Substantia nigra (tissue), 51 donors: ENCODE measurements at places on chromosomes 3 and 15.

- no peak for DNase-seq
Observed at GRCh38 chr3:15330031-15330596, 2.3 kb downstream of the SH3BP5 start.

DNA sequence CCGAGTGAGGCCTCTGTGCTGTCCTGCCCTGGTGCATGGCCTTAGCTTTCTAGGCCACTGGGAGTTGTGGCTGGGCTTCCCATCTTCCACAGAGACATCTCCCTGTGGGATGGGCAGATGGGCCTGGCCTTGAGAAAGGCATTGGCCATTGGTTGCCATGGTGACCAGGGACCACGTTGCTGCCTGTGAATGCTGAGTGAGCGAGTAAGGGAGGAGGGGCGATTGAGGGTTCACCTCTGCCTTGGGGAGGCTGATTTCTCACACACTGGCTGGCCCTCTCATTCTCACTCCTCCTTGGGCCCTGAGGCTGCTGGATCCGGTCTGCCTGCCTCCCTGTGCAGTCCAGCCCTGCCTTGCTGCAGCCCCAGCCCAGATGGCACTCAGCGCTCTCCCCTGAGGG is 26.4 kb upstream of the DOCK3 start:
- no peak for DNase-seq

DNA sequence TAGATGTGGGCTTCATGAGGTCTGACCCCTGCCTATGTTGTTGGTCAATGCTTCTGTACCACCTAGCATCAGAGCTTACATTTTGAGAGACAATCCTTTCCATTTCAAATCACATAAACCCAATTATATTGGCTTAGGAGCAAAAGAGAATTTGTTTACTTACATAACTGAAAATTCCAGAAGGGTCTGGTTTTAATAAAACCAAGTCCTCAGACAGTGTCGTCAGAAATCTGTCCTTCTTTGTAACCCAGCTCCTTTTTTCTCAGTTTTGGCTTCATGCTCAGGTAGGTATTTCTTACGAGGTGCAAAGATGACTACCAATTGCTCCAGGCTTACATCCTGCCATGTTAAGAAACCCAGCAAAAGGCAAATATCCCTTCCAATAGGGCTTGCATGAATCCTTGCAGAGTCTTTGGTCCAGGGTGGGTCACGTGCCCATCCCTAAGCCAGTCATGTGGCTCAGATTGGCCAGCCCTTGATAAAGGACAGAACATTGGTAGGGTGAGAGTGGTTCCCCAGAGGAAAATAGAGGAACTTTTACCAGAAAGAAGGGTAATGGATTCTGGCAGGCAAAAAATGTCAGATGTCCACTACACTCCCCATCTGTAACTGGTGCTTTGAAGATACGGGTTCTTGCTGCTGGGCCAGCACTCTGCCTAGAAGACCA is 50.2 kb upstream of the VILL start:
- DNase-seq: no peak

DNA sequence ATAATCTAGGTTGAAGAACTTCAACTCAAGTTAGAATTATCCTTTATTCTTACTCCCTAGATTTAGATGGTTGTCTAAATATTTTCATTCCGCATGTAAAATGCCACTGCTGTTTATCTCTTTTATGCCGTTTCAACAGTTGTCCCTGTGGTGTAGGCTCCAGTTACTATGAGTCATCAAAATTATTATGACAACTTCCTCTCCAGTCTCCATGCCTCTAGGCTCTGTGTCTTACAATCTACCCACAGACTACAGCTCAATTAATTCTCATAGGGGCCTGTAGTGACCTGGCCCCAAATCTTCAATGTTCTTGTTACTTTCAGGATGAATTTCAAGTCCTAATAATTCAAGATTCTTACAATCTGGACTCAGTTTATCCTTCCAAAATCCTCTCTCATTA is 105.8 kb upstream of the UNC13C start:
- no peak for DNase-seq

GRCh38 chr3:172376881-172377280 is 71.4 kb downstream of the GHSR start:
- DNase-seq: no peak

DNA sequence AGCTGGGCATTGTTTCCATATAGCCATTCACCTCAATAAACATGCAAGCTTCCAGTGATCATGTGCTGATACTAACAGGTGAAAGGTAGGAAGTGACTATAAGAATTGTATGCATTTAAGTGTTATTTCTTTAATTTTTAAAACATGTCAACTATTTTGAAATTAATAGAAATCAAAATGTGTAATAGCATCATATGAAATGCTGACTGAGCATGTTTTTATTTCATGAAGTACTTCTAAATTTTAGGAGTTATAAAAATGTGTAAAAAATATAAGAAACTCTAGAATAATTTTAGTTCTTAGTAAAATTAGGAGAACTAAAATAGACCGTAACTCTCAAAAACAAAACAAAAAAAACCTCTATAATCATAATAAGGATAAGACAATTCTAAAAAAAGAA is 229.3 kb upstream of the ARPP21 start:
- no peak for DNase-seq

- no peak for DNase-seq
Observed at GRCh38 chr3:174387736-174388135, 471.4 kb upstream of the NAALADL2 start.

DNA sequence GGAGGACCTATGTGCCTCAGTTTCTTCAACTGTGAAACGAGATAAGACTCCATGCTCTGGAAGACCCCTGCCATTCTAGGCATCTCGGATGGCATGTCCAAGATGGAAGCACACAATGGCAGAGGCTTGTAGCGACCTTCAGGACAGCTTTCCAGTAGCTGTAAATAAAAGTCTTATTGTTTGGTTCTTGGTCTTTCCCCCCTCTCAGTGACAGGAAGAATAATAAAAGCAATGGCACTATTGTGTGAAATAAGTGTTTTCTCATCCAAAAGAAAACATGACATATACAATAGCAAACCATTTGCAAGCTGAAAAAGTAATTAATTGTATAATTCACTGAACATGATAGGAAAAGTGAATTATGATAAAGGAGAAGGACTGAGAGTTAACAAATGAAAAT is 32.5 kb upstream of the CD47 start:
- DNase-seq: no peak

DNA sequence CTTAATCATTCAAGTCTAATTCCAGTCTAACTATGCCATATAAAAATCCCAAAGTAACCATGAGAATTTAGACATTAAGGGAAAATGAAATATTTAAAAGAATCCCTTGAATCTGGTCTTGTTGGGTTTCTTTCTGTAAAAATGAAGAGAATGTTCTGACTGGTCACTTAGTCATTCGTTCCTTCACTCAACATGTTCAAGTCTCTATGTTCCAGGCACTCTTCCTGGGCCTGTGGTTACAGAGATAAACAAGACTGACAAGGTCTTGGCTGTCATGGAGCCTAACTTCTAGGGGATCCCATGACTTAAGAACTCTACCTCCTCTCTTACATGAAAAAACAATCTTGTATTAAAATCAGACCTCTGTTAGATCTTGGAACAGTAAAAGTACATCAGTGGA is 638.6 kb upstream of the TBL1XR1 start:
- DNase-seq: no peak

GRCh38 chr3:63351159-63352007 is 73.3 kb downstream of the SYNPR start:
- DNase-seq: no peak

GRCh38 chr3:112776836-112777235 is 69.8 kb downstream of the CD200R1L start:
- no peak for DNase-seq

GRCh38 chr3:73096169-73096568 is 34.7 kb downstream of the EBLN2 start:
- DNase-seq: no peak

DNA sequence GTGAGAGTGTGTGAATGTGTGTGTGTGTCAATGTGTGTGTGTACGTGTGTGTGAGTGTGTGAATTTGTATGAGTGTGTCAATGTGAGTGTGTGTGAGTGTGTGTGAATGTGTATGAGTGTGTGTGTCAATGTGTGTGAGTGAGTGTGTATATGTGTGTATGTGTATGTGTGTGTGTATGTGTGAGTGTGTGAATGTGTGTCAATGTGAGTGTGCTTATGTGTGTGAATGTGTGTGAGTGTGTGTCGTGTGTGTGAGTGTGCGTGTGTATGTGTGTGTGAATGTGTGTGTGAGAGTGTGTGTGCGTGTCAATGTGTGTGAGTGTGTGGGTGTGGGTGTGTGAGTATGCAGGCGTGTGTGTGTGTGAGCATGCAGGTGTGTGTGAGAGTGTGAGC is 93.5 kb upstream of the ALDH1A3 start:
- DNase-seq: no peak

DNA sequence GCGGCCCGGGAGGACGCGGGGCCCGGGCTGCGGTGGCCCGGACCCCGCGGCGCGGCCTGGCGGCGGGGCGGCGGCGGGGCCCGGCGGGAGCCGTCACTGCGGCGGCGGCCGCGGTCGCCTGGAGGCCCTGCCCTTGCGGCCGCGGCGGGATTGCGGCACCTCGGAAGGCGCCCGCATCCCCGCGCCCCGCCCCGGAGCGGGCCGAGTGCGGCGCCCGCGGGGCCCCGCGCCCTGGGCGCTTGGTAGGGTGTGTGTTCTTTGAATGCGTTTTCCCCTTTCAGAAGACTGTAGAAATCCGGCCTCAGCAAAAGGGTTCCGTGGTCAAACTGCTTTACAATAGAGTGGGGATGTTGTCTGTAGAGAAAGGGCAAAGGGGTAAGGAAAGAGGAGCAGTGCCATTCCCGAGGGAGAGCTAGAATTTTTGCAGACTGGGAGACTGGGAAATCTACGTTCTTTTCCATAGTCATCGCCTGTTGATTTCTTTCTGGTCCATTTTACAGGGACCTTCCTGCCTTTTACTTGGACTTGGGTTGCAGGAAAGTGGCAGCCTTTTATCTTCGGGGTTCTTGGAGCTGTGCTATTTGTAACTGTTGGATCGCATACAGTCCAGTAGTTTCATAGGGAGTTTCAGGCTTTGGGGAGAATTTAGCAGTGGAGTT is 630 bp downstream of the SNRK start:
- peak; percentile 3 for DNase-seq

GRCh38 chr3:61589856-61590255 is 28.5 kb downstream of the PTPRG start:
- DNase-seq: no peak

GRCh38 chr3:71072287-71072686 is 511.2 kb downstream of the FOXP1 start:
- no peak for DNase-seq

GRCh38 chr3:134656211-134656800 is 5.5 kb upstream of the KY start:
- DNase-seq: no peak

DNA sequence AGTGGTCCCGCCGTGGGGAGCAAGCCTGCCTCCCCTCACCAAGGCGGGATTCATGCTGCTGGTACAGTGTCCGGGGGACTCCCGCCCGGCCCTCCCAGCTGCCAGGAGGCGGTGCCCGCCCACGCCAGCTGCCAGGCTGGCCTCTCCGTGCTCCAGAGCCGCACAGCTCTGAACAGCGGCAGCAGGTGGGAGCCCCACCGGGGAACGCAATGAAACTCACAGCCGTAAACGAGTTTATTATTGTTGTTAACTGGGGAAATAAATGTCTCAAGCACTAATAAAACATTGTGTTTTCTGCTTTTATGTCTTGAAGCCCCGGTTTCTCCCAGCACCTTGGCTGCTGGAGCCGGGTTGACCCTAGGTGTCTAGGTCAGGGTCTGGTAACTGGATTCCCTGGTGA is 317.7 kb upstream of the TLE3 start:
- DNase-seq: no peak

GRCh38 chr3:182981038-182981380 is 671 bp upstream of the DCUN1D1 start:
- DNase-seq: peak; percentile 28

DNA sequence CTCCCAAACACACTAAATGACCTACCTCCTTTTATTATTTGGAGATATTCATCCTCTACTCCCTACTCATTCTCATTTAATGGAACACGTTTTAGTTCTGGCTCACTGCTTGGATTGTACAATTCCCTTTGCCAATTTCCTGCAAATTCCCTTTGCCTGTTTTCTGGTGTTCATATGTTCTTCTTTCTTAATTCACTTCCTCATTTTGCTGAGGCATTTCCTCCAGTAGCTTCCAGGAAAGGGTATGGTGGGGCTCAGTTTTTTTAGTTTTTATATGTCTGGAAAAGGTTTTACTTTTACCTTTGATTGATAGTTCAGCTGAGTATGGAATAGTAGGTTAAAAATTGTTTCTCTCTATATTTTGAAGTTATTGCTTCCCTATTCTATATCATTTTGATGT is 143.6 kb upstream of the GOLIM4 start:
- no peak for DNase-seq

- no peak for DNase-seq
Observed at GRCh38 chr15:29945943-29946596, 123.8 kb upstream of the TJP1 start.

DNA sequence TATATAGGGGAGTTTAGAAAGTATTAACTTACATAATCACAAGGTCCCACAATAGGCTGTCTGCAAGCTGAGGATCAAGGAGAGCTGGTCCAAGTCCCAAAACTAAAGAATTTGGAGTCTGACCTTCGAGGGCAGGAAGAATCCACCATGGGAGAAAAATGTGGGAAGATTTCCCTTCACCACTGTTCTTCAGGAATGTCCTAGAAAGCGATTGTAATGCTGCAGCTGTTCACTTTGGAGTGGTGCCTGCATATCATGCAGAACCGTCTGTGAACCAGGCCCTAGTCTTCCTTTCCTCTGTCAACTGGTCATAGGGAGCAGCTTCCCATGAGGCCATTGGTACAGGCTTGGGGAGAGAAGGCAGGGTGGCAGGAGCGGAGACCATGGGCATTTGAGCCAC is 497.9 kb upstream of the ARPP21 start:
- DNase-seq: no peak

DNA sequence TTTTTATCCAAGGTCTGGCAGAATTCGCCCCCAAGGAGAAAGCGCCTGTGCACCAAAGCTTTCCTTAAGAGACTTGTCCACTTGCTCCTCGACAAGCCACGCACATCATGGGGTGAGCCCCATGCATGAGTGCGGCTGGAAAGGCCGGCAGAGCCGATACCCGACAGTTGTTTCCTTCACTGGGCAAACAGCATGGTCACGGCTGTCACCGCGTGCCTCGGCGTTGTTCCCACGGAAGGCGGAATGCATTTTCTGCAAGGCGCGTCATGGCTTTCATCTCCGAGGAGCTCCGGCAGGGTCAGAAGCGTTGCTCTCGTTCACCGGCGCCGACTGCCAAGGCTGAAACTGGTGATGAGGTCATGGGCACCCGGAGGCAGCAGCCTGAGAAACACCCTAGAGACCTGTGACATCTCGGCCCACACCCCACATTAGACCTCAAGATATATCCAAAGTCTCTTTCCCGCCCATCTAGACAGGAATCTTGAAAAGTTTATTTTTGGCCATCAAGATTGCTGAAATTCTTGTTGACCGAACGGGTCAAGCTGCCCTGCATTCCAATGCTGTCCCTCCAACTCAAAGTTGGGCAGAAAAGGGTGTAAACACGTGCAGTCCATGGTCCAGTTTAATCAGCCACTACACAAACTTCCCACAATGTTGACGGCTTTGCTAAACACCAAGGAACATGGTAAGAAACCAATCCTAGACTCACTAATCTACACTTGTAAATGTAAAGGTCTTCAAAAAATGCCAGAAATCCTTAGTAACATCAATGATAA is 604 bp upstream of the TJP1 start:
- DNase-seq: peak; percentile 53

GRCh38 chr3:190288836-190289235 is 33.4 kb downstream of the CLDN1 start:
- no peak for DNase-seq

- no peak for DNase-seq
Observed at GRCh38 chr3:192434186-192434585, 293.2 kb downstream of the FGF12 start.
